ENCODE measurements at places on chromosomes 2 and 18.
A peak's percentile ranks its signal among the peaks of the same experiment; 100 is the strongest.

DNA sequence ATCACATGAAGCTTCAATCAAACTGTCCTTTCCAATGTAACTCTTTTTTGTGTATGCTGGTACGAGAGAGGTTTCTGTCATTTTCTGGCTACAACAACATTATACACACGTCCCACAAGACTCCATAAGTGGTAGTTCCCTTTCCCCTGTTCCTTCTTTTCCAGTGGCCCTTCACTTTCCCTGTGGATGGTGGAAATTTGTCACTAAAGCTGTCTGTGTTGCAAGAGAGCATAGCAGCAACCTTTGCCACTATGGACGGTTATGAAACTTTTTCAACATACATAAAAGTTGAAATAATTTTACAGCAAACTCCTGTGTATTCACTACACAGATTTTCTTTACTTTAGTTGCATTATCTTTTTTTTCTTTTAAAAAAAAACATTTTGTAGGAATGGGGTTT, 18.7 kb downstream of the DBI start:
- DNase-seq: no peak

DNA sequence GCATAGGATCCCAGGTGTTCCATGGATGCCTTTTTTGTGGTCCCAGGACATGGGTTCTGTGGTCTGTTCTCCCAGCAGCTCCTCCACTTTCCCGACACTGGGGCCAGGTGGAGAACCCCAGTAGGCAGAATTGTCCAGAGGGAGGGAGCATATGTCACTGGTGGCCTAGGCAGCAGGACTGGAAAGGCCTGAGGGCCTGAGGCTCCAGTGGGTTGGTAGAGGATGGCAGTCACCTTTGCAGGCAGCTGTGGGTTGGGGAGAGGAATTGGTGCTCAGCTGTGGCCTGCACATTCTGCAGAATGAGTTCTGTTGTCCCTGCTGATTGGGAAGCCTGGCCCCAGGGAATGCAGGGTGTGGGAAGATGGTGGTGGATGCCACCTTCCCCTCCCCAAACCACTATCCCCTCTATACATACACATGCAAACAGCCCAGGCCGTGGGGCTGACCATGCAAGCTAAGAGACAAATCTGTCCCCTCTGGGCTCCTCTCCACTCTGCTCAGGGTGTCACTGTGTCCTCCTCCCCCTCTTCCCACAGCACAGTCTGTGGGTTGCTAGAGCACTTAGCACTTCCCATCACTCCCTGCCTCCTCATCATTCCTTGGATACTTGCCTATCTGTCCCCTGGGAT, 11.4 kb downstream of the CTIF start:
- DNase-seq: no peak

DNA sequence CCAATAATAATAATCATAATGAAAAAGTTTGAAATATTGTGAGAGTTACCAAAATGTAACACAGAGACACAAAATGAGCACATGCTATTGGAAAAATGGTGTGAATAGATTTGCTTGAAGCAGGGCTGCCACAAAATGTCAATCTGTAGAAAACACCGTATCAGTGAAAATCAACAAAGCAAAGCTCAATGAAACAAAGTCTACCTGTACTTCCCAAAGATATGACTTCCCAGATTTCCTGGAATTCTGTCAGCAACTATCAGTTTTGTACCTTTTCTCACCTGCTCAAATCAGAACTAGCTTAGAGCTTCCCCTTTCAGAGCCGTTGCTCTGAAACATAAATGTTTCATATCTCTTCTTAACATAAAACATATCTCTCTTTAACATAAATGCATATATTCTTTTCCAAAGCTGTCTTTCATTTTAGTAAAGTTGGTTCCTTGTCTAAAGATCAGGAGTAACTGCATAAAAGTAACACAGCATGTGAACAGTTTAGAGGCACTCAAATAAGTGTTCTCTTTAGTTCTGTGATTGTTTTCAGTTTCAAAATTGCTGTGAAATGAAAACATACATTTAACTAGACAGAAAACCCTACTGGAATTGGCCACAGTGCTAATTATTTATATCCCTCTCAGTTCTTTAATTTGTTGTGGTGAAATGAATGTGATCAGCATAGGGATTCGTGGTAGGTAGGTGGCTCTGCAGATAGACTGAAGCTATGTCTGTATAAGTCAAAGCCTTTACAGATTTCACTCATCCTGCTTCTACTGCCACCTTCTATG, 262.5 kb downstream of the KCNJ3 start:
- DNase-seq: no peak

DNA sequence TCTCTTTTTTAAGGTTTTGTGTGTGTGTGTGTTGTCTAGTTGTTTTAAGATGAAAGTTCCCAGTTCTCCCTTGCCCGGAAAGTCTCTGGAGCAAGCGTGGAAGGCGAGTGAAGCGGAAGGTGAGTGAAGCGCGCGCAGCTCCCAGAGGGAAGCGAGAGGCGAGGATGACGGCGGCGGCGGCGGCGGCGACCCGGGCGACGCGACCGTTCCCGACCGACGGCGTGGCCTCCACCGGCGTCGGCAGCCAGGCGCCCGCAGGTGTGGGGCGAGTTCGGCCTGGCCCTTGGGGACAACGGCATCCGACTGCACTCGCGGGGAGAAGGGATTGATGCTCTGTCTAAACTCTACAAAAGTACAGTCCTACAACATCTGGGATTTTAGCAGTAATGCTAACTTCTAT, 321.9 kb downstream of the CELF4 start:
- DNase-seq: no peak

- no peak for DNase-seq
These were observed 431 bp upstream of the EIF5B start for GRCh38 chr2:99336804-99337112.

DNA sequence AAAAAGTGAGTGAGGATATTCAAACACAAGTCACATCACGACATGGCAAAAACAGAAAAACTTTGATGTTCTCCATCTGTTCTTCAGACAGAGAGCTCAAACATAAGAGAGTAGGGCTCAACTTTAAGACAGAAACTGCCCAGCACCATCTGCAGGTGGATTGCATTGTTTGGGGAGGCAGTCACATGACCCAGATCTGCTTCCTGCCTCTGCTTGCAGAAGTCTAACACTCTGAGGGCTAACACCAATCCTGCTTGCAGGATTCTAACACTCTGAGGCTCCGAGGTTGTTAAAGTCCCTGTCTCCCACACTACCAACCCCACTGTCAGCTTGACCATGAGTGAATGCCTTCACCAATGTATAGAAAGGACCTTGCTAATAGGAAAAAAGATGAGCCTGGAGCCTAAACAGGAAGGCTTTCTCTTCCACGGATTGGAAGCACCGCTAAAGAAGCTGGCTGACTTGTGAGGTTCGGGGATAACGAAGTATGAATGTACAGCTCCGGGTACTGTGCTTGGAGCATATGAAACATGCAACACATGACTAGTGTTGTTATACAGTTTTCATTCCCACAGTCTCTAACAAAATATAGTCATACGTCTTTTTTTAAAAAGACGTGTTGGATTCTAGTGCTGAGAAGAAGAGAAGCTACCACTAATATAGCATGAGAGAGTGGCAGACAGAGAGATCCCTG, 176.6 kb upstream of the CREB1 start:
- no peak for DNase-seq

GRCh38 chr2:159497256-159497655, 119.1 kb downstream of the BAZ2B start:
- DNase-seq: peak; percentile 98

DNA sequence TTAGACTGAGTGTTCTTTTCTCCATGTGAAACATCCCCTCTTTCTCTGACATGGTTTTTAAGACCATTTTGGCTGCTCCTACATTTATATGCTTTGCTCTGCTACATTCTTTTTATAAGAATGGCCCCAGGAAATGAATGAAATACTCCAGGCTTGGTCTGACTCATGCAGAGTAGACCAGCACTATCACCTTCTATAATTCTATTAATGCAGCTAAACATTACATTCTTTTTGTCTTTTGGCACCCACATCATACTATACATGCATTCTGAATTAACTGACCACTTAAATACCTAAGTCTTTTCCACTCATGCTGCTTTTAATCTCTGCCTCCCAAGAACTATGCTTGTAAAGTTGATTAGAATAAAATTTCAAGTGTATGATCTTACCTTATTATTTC, 94.1 kb downstream of the AAK1 start:
- peak; percentile 45 for DNase-seq

- DNase-seq: no peak
These were observed 82.9 kb downstream of the MSH2 start for GRCh38 chr2:47485751-47486300.

- peak; percentile 73 for DNase-seq
These were observed 3.5 kb upstream of the BCL2 start for GRCh38 chr18:63322908-63323634.

- no peak for DNase-seq
These were observed 63.9 kb downstream of the PPP1R1C start for GRCh38 chr2:182049372-182050148.

Data from kidney tubule cell (primary cell).